Stimulated activated CD8-positive, alpha-beta memory T cell treated with anti-CD3 and anti-CD28 coated beads, Interleukin-7, amount 100 ng/mL, for 48 hours (primary cell): ENCODE measurements at places on chromosomes 2 and 18.

DNA sequence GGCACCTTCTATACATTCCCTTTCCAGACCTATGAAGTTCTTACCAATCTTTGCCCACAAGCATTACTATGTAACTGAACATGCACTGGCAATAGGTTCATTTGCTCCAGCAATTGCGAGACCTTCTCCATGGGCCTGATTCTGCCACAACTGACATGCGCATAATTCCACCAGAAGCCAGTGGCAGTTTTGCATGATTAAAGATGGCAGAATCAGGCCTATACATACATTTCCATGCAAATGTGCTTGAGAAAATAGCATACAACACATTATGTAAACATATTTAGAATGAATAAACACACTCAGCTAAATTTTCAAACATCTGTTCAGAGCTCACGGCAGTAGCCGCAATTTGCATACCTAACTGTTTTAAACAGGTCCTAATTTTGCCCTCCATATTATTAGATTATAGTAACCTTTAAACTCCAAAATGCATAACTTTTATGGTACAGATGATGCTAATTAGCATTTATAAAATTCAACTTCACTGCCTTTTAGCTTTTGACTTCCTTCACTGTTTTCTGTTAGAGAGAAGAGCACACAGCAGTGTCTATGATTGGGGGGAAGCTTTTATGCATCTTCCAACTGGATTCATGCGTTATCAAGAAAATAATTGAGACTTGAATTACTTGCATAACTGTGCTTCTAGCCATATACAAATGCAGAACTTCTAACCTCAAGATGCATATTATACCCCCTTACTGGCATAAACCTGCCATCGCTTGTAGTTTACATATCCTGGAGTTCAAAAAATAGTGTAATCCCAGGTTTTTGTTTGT is 155.3 kb upstream of the CDH19 start:
- DNase-seq = no peak

DNA sequence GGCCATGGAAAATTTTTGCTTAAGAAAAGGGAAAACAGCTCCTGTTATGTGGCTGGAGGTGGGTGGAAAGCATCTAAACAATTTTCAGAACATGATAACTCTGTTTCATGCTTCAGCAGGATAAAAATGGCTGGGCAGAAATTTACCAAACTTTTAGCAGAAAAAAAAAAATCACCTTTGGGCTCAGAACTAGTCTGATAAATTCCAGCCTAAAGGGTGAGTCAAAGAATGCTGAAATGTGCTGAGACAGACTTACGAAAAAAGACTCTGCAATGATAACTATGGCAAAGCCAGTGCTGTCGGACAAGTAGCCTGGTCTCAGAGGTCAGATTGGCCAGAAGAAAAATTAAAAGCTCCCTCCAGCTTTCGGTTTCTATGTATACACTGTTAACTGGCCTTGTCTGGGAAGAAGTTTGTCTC is 123.6 kb downstream of the LRATD1 start:
- DNase-seq = no peak

- no peak for DNase-seq
These were observed 25.0 kb downstream of the COA5 start for GRCh38 chr2:98583276-98583675.

GRCh38 chr2:208586516-208586915 is 179.9 kb downstream of the PTH2R start:
- no peak for DNase-seq

GRCh38 chr2:234172066-234172465 is 121.6 kb downstream of the SPP2 start:
- no peak for DNase-seq

DNA sequence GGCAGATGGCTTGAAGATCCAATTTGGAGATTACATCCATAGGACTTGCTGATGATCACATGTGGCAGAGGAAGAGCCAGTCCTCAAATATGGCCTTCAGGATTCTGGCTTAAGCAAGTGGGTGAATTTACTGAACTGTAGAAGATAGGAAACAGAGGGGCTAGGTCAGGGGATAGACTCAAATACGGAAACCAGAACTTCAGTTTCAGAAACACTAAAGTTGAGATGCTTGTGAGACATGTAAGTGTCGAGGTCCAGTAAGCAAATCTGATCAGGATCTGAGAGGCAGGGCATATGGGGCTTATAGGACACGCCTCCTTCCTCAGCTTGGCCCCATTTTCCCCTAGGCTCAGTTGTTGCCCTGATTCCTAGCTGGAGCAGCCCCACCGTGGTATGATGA is 107.7 kb downstream of the LBH start:
- no peak for DNase-seq

- DNase-seq = peak; percentile 7
These were observed 413.3 kb upstream of the TRIB2 start for GRCh38 chr2:12303181-12304030.

DNA sequence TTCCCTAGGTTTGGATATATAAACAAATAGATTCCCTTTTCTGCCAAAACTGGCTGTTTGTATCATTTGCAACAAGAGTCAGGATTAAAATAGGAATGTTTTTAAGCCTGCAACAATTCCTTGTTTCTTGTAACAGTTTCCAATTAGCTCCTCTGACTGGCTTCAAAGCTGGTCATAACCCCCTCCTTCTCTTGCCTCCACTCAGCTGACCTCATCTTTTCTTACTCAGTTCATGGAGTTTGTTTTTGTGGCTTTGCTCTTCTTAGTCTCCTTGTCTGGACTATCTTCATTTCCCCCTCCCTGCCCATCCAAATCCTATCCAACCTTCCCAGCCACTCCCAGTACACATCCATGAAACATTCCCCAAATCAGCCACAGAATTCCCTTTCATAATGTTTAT is 14.3 kb upstream of the RAPH1 start:
- no peak for DNase-seq

DNA sequence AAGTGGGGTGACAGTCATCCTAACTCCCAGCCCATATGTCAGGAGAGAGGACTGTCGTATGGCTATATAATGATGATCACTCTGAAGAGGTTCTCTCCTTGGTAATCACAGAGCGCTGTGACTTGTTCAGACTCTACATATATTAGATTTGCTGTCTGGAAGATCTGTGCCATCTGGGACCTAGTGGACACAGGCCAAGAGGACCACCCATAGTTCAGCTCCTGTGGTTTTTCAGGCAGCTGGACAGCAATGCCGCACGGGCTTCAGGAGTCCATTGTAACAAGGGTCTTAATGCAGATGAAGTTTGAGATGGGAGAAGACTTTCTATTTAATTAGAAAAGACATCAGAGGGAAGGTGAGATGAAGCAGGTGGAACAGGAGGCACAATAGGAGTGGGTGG is 40.1 kb upstream of the EPHA4 start:
- no peak for DNase-seq

DNA sequence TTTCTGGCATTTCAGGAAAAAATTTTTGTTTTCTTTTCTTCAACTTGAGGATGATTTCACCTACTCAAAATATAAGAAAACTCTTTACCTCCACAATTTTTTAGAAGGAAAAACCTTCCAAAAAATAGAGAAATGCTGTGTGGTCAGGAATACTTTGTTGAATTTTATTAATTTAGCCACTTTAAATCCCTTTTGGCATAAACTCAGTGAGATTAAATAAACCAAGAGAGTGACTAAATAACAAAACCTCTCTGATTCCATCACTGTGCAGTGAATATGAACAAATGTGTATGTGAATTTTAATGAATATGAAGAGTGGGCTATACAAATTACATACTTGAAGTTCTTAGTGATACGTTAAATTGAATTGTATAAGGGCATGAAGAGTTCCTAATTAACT is 25.8 kb upstream of the CYTIP start:
- DNase-seq = no peak

DNA sequence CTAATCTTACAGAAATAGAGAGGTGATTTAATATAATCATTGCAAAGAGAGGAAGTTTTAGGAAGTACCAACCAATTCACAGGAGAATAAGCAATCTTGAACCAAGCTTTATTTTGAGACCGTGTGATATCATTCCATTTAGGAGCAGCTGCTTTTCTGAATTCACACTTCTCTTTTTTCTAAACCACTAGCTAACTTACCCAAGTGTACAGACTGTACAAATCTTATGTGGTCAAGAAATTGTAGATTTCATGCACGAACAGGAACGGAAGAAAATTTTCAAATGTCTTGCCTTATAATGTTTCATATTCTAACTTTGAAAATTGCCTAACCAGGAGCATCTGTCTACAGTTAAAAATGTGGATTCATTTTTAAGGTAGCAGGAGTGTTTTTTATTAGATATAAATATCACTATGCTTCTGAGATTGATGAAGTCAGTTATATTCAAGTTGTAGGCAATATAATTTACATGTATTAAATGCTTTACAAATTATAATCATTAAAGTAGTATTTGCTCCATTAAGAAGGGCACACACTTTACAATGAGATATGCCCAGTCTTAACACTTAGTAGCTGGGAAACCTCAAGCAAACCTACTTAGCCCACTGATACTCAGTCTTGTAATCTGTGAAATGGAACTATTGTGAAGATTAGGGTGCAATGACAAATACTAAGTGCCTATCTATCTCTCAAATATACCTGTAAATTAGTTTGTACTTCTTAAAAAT is 302.2 kb upstream of the STON1 start:
- no peak for DNase-seq

- DNase-seq = no peak
These were observed 64.0 kb downstream of the BOD1L2 start for GRCh38 chr18:57210716-57211411.

DNA sequence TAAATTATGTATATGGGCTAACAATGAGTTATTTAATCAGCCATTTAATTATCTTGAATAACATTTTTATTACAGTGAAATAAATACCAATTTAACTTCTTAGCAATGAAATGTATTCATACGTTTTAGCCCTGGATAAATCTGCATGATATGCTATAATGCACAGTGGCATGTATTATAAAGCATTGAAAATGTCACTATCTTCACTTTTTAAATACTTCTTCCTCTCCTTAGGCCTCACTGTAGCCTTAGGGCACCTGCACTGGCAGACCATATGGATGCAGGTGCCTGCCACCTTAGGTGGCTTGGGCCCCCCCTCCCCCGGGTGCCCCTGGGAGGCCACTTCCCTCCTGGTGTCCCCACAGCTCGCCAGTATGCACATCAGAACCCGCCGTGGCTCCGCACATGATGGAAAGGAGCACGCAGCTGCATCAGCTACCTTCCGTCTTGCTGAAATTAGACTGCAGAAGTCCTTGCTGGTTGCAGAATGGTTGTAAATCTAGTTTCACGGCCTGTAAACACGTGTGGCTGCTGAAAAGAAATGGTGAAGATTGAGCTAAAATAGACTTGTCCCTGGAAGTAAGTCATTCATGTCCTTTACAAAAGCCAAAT is 56.7 kb downstream of the ADI1 start:
- no peak for DNase-seq

DNA sequence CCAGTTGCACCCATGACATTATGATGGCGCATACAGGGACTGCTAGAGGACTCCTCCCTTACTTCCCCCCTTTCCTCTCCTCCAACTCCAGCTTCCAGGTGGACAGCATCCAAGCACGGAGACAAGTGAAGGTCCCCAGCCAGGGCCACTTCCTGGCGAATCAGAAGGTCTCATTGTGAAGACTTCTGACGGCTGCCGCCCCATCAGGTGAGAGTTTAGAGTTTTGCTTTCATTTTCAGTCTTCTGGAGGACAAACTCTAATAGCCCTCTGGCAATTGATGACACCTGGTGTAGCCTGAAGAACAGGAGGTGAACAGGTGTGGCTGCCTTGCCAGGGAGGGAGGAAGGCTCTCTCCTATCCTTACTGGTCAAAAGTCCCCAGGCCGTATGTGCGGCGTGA is 77.3 kb upstream of the KCNH7 start:
- DNase-seq = no peak

DNA sequence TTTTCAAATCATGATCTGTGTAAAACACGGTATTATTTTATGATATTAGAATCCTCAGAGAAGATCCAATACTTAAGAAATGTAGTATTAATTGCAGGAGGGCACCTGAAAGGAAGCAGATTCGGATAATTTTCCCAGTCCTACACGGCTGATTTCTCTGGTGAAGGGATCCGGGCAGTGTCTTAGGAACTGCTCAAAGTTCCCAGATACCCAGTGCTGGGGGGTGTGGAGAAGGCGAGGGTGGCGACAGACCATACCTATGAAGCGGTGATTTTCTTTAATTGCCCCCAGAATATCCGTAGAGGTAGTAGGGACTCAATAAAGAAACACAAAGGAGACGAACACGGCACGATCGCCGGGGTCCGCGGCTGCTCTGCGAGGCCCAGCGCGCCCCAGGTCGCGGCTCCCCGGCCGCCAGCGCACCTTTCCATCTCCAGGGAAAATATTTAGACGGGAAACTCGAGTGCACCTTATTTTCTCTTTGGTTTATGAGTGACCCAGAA is 1.4 kb upstream of the SOX11 start:
- no peak for DNase-seq

- DNase-seq = no peak
These were observed 680 bp downstream of the CTDSP1 start for GRCh38 chr2:218400167-218400929.

DNA sequence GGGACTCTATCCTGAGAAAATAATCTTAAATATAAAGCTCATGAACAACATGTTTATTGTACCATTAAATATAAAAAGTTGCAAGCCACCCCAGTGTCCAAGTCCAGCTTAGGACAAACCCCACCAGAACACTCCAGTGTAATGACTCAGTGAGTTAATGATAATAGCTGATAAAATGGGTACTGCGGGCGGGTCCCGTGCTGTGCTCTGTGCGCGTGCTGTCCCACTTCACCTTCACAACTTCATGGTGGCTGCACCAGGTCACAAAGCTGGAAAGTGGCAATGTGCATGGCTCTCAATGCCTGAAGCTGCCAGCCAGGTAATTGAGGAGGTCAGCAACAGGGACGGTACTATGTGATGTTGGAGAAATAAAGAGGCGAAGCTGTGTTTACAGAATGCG is 18.6 kb downstream of the DGKD start:
- no peak for DNase-seq

- DNase-seq = no peak
These were observed 116.1 kb upstream of the STK17B start for GRCh38 chr2:196287523-196287922.

DNA sequence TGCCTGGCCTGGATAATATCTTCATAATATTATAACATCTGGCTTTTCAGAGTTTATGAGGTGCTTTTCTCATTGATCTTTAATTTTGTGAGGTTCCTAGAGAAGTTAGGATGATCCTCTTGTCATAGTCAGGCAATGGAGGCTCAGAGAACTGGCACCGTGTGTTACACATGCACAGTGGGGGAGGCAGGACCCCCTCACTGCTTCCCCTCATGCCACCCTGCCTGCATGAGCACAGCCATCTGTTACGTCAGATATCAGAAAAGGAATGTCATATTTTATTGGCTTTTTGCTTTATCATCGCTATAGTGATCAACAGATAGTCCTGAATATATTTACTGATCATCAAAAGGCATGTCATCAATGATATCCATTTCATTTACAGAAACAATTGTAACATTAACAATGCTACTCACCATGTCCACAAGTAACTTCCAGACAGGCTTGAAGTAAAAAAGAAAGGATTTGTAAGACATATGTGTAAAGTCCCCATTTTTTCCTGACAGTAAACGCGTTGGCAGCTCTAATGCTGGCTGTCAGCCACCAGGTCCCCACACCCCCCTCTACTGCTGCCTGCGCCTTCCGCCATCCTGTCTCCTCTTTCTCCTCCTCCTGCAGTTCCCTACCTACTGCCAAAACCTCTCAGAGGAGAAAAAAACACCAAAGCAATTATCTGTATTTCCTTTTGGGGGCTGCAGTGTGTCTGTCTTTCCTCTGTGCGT is 18.8 kb downstream of the ENOSF1 start:
- no peak for DNase-seq

- DNase-seq = no peak
These were observed 46.6 kb downstream of the CDK15 start for GRCh38 chr2:201852878-201853415.

GRCh38 chr18:43060020-43060419 is 55.5 kb downstream of the RIT2 start:
- DNase-seq = no peak
